Hematopoietic multipotent progenitor cell (in vitro differentiated cells): ENCODE measurements at places on chromosomes 4 and X.
A peak's percentile ranks its signal among the peaks of the same experiment; 100 is the strongest.

DNA sequence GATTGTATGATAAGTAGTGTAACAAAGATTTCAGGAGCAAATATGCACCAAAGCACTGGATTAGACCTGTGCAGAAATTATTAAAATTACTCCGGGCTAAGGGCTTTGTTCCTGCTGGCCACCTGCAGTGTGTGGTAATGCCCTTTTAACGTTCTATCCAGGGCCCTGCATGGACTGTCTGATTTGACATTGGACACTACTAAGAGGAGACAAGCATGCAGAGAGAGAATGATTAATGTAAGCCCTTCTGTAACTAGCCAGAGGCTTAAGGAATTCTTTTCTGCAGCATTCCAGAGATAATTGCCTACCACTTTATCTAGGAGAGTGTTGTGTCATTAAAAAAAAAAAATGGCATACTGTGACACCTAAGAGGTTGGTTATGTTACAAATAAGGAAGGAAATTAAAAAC lies 117.0 kb downstream of the PCDH7 start:
- DNase-seq, result no peak

GRCh38 chr4:174674305-174674840 lies 152.1 kb upstream of the HPGD start:
- DNase-seq, result no peak

- no peak for DNase-seq
Measured at GRCh38 chr4:172243551-172243950, 430.3 kb downstream of the GALNTL6 start.

- DNase-seq, result no peak
Measured at GRCh38 chr4:17654701-17655100, 40.3 kb downstream of the MED28 start.

DNA sequence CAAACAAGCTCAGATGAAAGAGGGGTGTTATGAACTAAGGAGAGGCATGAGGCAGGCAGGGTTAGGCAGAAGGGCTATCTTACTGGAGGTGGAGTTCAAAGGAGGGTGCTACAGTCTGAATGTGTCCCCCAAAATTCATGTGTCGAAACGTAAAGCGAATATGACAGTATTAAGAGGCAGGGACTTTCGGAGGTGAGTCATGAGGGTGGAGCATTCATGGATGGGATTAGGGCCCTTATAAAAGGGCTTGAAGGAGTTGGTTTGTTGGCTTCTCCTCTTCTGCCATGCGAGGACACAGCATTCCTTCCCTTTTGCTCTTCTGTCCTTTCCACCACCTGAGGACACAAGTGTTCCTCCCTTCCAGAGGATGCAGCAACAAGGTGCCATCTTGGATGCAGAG lies 22.9 kb downstream of the APLN start:
- DNase-seq, result no peak

GRCh38 chr4:57119054-57119651 lies 9.0 kb upstream of the IGFBP7 start:
- no peak for DNase-seq

GRCh38 chr4:5568931-5569330 lies 139.4 kb downstream of the EVC2 start:
- DNase-seq, result no peak

- DNase-seq, result no peak
Measured at GRCh38 chrX:16635596-16635995, 14.4 kb upstream of the S100G start.

DNA sequence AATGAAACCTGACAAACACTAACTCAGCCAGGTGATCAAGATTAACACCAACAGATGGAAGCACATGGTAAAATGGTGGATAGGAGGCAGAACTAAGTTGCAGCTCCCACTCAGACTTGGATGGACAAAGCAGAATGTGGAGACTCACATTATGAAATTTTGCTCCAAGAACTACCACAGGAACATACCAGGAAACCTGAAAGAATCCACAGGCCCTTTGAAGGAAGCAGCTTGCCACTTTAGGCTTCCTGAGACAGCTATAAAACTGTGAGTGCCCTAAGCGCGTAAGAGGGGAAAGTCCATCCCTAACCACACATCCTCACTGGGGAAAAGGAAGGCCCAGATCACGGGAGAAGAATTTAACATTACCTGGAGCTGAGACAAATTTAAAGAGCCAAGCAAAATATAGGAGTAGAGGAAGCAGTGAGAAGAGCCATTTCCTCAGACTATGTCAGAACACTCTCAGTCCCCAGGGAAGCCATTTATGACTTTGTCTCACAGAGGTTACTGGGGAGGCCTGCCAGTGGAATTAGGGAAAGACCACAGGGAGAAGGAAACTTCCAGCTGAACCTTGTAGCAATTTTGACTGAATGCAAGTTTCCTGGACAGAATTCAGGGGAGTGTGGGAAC lies 224.5 kb downstream of the TEX13C start:
- peak; percentile 7 for DNase-seq

GRCh38 chr4:29817961-29818360 lies 902.2 kb upstream of the PCDH7 start:
- no peak for DNase-seq

GRCh38 chr4:1208266-1208961 lies 36.0 kb upstream of the SPON2 start:
- no peak for DNase-seq

DNA sequence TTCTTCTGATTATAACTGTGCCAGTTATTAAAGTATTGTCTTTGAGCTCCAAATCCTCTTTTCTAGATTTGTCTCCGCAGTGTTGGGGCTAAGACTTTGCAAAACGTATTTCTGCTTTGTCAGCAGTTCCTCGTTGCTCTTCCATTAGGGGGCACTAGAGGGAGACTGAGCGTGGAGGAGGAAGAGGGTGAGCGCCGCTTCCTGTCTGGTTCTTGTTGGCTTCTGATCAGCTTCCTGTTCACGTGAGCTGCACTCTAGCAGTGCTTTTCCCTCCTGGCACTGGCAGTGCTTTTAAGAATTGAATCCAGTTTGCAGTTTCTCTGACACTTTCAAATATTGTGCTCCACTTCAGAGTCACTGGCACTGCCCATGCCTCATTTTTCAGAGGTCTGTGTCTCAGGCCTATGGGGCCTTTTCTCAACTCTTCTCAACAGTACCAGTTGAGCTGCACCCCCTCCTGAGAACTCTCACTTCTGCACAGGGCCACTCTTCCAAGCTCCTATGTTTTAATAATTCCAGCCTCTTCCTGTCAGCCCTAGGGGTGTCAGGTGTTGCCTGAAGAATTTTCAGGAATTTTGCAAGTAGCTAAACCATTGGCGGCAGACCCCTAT lies 54.4 kb upstream of the LCORL start:
- DNase-seq, result no peak

DNA sequence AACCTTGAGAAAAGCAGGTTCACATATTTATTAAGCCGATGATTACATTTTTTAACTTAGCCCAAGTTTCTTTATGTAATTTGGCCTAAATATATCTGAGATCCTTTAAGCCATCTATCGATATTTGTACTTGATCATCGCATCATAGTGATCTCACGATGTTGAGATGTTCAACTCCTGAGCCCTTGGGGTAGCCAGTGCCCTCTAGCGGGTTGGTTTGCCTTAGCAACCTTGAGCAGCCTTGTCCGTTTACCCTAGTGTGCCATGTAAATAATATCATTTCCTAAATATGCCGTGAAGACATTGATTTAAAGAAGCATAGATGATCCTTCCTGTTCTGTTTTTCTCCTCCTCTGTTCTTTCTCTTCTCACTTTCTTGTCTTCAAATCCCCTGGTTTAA lies 432.2 kb downstream of the RPA4 start:
- DNase-seq, result no peak

DNA sequence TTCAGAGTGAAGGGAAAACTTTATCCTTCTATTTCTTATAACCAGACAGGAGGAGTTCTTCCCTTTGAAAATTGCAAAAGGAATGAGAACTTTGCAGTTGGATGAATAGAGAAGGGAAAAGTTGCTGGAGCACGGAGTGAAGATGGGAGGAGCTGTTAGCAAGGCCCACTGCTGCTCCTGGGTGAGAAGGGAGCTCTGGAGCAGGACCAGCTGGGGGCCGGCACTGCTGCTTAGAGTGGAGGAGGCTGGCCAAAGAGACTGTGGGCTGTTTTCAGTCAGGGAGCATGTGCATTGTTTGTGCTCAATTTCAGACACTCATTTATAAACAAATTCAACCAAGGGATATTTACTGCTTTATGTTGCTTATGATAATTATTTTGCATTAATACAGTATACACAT lies 164.2 kb downstream of the STIM2 start:
- DNase-seq, result no peak

DNA sequence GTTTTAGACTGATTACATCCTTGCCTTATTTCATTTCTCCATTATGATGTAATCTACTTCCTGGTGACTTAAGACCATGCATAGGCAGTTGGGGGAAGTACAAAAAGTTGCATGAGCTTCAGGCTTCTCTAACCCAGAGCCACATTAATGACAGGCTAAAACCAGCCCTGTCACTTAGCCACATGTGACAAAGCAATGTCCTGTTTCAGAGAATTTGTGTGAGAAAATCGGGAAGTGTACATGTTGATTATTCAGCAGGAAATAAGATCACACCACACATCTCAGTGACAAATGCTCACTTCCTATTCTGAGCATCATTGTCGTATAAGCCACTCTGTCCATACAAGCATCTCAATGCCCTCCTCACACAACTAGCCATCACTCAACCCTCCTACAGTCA lies 98.5 kb upstream of the MAGEB16 start:
- DNase-seq, result peak; percentile 70

DNA sequence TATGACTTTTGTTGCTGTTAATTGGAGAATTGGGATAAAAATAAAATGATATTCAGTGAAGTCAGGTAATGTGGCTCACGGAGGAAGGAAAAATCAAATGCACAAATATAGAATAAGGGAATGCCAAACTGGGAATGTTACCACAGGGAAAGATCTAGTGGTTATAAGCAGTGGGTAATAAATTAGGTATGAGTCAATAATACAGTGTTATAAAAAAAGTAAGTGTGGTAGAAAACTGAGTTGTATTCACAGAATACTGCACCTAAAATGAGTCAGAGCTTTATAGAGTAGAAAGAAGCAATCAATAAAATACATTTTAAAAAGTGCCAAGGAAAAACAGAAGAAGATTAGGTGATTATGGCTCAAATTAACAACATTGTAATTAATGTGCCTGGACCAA lies 34.5 kb downstream of the INTS12 start:
- DNase-seq, result no peak

DNA sequence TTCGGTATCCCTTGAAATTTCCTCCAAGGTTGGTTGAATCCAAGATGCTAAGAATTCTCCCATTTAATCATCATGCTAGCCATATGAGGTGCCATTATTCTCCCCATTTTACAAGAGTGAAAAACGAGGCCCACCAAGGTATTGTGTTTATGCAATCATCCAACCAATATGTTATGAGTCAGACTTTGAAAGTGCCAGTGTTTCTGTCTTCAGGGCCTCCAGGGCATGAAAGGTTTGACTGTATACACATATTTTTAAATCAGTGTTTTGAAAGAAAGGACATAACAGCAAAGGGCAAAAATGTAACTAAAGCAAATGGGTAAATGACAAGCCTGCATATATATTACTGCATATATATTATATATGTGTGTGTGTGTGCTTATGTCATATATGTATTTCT lies 541.2 kb upstream of the SMIM31 start:
- no peak for DNase-seq

GRCh38 chr4:115969756-115970155 lies 856.3 kb upstream of the NDST4 start:
- DNase-seq, result no peak

DNA sequence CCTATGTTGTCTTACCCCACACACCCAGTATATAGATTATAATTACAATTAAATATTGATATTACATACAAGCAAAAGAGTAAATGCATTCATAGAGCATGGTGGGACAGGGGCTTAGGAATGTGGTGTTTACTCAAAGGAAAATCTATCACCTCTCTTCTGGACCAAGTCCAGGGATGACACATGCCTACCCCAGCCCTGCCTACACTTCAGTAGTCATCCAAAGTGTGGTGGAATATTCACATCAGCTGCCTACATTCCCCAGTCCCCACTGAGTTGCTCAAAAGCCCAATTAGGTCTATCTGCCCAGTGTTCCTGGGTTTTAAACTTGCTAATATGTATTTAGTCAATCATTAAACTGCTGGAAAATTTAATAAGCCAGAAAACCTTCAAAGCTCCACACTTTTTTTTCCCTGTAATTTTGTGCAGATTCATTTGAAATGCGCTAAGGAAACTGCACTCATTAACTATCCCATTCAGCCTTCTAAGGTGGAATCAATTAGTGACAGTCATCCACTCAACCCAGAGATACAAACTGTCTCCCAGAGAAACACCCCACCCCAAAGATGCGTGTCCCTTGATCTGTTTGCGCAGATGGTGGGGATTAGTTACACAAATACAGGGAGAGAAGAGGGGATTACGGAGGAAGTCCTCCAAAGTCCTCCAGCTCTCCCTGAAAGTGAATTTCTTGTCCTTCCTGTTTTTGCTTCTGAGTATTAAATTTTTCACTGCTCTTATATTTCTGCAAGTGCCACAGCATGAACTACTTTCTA lies 91.7 kb upstream of the KDR start:
- DNase-seq, result no peak

- no peak for DNase-seq
Measured at GRCh38 chr4:54226404-54227255, 2.5 kb upstream of the PDGFRA start.

DNA sequence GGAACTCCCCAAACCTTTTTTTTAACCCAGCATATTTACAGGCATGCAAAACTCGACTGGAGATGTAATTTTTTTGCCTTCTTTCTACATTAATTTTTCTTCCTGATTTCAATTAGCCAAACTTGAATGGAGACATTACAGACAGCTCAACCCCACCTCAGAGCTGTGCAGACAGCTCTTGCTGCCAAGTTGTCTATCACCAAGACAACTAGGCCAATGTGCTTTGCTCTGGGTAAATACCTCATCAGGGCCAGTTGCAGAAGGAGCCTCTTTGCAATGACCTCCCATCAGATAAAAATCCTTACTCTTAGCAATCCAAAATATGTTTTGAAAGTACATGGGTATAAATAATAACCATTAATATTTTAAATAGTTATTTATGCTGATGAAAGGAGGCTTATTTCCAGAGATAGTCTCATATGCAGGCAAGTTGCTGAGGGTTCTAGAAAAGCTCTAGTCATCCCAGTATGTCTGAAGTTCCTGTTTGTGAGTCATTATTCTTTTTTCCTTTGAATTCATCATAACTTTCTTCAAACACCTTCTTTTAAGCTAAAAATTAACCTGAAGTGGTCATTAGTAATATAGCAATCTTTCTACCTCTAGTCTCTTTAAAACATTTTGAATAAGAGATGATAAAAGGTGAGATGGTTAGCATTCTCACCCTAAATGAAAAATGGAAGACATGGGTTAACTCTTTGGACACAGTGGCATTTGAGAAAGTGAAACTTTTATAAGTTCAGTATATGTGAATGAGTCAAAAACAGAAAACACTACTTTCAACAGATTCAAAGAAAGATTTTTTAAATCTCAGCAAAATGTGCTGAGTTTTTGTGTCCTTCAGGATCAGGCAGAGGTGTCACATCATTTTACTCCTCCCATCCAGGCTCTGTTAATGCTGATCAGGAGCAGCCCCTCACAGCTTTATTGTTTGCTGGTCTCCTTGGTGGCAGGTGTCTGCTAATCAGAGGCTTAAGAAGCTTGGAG lies 475.5 kb upstream of the FGF16 start:
- no peak for DNase-seq

- DNase-seq, result no peak
Measured at GRCh38 chr4:12146339-12146738, 717.6 kb upstream of the HS3ST1 start.

GRCh38 chr4:102610476-102610875 lies 109.3 kb downstream of the NFKB1 start:
- no peak for DNase-seq
